Heart right ventricle (tissue), 16 donors: ENCODE measurements at places on chromosomes 3 and 15.

GRCh38 chr3:120177707-120178306 is 83.6 kb upstream of the GSK3B start:
- DNase-seq = no peak

- no peak for DNase-seq
Observed at GRCh38 chr15:71891026-71891425, 80.7 kb downstream of the NR2E3 start.

GRCh38 chr3:189490749-189491148 is 140.4 kb upstream of the TP63 start:
- no peak for DNase-seq

GRCh38 chr3:60167186-60167585 is 1084.1 kb downstream of the FHIT start:
- DNase-seq = no peak

- DNase-seq = peak; percentile 40
Observed at GRCh38 chr3:159322322-159322939, 520.6 kb downstream of the MFSD1 start.
